Fibroblast of skin of abdomen (primary cell): ENCODE measurements at places on chromosomes 12 and 14.

DNA sequence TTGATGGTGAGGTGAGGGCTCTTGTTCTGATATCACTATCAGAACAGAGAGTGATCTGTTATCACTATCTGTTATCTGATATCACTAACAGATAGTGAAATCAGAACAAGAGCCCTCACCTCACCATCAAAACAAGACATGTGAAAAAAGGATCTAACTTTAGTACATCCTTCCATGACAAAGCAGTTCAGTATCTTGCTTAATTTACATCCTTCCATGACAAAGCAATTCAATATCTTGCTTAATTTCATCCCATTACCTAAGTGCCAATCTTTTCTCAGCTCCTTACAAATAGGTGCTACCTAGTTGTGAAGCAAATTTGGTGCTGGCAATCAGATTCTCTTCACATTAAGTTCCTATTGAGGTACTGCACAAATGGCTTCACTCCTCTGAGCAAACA is 1865.6 kb upstream of the FLRT2 start:
- no peak for DNase-seq

DNA sequence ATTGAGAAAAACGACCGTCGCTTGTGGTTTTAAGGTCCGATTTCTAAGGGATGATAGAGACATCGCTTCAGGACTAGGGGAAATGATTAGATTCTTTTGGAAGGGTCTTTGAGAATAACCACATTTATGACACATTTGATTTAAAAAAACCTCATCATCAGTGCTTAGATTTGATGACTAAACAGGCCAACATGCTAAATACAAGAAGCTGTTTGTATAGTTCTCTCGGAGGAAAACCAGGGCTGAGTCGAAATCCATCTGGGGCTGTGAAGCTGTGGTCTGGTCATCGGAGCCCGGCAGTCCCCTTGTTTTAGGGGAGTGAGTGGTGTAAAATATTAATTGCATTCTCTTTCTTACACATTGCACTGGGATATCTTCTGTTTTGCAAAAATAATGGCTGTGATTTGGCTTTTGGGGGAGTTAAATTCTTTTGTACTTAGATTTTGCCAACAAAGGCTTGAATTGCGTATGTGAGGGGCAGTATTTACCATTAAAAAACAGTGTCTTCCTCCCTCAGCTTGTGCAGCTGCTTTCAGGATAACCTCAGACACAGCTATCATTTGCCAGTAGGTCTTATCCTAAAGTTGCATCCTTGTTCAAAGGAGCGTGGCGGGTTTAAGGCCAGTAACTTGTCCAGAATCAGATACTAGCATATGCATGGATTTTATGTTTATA is 550 bp downstream of the GNG2 start:
- DNase-seq, result peak; percentile 38

GRCh38 chr14:94542111-94542810 is 19.0 kb upstream of the SERPINA4 start:
- DNase-seq, result peak; percentile 51

DNA sequence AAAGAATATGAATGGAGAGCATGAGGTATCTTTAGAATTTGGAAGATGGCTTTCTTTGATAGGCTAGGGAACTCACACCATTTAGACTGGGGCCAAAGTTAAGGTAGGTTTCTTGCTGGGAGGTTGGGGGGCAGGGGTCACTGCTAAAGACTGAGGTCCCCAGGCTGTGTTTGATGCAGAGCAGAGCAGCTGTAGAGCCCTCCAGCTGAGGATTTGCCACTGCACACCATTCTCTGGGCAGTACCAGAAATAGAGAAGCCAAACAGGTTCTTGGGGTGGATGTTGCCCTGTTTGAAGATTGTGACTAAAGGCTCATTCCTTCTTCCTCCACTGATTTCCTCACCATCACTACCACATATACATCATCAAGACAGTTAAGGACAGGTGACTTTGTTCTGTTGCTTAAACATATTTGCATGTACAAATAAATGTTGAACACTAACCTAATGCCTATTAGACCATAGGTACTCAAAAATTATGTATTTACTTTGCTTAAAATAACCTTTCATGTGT is 7.9 kb downstream of the NTF3 start:
- DNase-seq, result no peak

- peak; percentile 44 for DNase-seq
Observed at GRCh38 chr12:79331870-79332269, 358.9 kb downstream of the PAWR start.

- no peak for DNase-seq
Observed at GRCh38 chr12:47876440-47876960, 28.3 kb downstream of the VDR start.

DNA sequence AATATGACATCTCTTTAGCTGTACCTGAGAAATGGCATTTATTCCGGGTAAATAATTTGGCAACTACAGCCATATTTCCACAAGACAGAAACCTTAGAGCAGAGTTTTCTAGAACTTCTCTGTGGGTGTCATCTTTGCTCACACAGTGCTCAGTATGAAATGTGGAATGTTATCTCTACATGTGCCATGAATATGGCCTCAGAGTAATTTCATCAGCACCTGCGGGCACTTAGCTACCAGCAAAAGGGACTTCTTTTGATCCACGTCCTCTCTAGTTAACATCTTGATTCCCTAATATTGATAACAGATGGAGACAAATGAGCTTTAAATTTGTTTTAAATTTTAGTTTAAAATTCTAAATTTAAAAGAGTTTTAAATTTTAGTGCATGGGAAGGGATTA is 2.9 kb upstream of the ATG14 start:
- DNase-seq, result no peak

GRCh38 chr12:63150713-63151622 is at the start of gene AVPR1A:
Gene AVPR1A, minus strand, starts transcription at chr12:63151201. Its CDS starts 365 bp downstream, at chr12:63150836.
- no peak for DNase-seq

GRCh38 chr12:120654656-120655055 is 14.2 kb downstream of the CABP1 start:
- no peak for DNase-seq

DNA sequence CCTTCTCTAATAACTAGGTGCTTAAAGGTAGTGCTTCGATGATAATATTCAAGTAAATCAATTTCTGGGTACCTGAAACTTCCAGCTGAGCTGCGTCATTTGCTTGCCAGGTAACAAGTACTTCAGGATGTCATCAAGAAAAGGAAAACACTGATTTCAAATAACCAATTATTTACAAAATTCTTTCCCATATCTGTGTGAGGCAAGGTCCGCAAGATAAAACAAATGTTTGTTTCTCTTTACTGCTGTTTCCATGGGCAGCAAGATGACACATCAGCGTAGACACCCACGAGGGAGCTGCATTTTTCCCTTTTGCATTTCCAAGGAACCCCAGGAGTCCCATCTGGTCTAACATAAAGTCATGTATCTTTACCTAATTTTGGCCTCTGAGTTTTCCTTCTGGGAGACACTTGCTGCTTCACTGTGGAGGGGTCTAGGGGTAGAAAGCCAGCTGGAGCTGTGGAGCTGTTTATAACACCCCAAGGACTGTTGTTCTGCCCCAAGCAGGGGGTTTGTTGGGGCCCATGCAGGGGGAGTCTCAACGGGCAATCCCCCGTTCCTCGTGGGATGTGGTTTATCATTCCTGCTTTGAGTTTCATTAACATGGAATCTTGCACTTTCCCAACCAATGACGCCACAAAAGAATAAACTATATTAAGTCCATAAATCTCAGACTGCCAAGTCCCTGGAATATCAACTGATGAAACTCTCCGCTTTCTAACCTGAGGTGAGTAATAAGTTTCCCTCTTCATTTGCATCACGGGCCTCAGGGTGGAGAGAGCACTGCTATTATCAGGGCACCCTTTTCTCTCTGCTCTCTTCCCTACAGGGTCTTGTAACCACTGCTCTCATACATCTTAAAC is 112.8 kb upstream of the PELI2 start:
- peak; percentile 66 for DNase-seq

DNA sequence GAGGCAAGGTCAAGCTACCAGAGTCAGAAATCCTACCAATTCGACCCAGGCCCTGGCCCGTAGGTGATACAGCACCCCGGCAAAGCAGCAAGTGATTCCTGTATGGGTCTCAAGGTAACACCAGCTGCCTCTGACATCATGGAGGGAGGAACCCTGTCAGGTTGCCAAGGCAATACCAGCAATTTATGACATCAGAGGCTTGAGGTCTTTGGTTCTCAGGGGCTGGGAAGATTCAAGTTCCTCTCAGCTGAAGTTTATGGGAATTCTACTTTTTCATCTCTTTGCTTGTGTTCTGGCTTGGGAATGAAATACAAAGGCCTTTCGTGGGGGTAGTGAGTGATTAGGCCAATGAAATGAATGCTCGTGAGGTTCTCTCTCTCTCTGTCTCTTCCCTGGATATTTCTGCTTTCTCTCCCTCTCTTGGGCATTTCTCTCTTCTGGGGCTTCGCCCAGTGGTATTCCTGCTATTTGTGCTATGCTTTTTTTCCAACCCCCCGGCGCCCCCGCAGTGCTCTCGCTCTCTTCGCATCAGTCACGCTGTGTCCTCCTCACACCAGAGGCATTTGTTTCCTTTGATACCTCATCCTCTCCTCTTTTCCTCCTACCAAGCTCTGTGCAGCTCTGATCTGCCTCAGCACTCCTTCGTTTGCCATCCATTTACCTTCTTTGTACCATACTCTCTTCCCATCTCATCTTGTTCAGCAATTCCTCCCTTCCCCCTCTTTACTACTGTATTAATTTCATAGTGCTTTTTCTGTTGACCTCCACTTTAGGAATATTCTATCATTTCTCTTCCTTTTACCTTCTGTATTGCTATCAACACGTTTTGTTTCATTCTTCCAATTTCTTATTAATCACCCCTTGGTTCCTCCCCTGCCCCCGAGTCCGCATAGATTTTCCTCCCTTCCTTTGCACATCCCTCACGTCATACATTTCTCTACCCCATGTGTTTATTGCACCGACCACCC is 2.9 kb downstream of the ZFHX2 start:
- DNase-seq, result peak; percentile 77

DNA sequence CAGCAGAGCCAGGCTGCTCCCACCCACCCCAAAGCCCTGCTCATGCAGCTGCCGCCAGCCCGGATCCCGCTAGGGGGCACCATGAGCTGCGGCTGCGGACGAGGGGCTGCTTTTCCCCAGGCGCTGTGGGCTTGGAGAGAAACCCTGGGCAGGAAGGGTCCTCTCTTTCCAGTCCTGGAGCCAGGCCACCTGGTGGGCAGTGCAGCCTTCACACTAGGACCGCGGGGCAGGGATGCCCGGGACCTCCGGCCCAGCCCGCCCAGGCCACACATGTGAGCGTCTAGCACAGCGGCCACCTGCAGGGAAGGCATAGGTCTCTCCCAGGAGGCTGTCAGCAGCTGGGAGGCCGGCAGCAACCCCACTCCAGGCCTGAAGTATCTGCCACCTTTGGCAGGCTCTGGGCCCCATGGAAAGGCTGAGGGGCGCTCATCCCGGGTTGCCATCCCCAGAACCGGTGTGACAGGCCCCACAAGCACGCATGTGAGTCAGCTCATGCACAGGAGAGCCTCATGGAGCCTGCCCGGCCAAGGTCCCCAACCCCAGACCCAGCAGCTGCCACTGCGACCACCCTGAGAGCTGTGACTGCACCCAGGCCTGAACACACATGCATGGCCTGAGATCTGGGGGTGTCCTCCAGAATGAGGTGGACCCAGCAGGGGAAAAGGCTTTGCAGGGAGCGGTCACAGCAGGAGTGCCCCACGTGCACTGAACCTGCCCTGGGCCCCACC is 280.0 kb upstream of the RTL1 start:
- no peak for DNase-seq

GRCh38 chr14:69535230-69535848 is 39.3 kb downstream of the CCDC177 start:
- DNase-seq, result peak; percentile 54

DNA sequence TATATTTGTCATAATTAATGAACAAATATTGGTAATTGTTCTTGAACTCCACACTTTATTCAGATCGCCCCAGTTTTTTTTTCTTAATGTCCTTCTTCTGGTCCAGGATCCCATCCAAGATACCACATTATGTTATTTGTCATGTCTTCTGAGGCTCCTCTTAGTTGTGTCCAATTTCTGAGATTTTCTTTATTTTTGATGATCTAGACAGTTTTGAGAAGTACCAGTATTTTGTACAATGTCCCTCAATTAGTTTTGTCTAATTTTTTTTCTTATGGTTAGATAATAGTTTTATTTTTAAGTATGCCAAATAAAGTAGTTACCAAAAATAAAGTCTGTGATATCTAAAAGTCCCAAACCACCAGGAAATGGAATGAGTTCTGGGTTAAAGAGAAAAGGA is 440.8 kb upstream of the ATP2B1 start:
- no peak for DNase-seq

DNA sequence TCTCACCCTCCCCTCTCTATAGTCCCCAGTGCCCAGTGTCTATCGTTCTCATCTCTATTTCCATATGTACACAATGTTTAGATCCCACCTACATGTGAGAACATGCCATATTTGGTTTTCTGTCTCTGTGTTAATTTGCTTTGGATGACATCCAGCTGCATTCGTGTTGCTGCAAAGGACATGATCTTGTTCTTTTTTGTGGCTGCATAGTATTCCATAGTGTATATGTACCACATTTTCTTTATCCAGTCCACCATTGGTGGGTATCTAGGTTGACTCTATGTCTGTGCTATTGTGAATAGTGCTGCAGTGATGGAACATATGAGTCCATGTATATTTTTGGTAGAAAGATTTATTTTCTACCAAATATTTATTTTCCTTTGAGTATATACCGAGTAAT is 45.7 kb downstream of the ACSS3 start:
- DNase-seq, result no peak

GRCh38 chr12:224330-224729 is 10.4 kb upstream of the SLC6A12 start:
- no peak for DNase-seq

- DNase-seq, result no peak
Observed at GRCh38 chr14:75549169-75549568, 26.9 kb downstream of the BATF start.

GRCh38 chr12:106585521-106586277 is 2.9 kb downstream of the RFX4 start:
- DNase-seq, result no peak

DNA sequence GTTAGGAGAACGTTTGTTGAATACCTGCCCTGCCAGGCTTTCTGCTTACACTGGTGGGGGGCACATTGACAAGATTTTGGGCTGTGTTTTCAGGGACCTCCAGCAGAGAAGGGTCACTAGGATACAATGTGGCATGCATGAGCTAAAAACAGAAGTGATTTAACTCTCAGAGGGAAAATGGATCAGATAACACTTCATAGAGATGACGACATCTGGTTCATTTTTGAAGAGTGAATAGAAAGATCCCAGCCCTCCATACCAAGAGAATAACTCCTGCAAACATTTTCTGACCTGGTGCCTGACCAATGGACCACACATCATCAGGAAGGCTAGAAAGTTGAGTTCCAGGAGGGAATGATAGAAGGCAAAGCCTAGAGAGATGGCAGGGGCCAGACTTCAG is 33.7 kb downstream of the CKB start:
- peak; percentile 59 for DNase-seq

GRCh38 chr12:75194250-75194649 is 15.4 kb downstream of the KCNC2 start:
- no peak for DNase-seq

- no peak for DNase-seq
Observed at GRCh38 chr14:76081642-76082041, 70.1 kb upstream of the GPATCH2L start.

- no peak for DNase-seq
Observed at GRCh38 chr12:121326996-121327674, 25.1 kb downstream of the ANAPC5 start.

- peak; percentile 61 for DNase-seq
Observed at GRCh38 chr12:57522887-57523705, 472 bp downstream of the MBD6 start.

GRCh38 chr12:115857923-115858322 is 419.6 kb downstream of the MED13L start:
- no peak for DNase-seq

GRCh38 chr12:3135522-3136461 is 58.6 kb downstream of the TSPAN9 start:
- DNase-seq, result peak; percentile 72
